ENCODE measurements at places on chromosomes 13 and 19.

DNA sequence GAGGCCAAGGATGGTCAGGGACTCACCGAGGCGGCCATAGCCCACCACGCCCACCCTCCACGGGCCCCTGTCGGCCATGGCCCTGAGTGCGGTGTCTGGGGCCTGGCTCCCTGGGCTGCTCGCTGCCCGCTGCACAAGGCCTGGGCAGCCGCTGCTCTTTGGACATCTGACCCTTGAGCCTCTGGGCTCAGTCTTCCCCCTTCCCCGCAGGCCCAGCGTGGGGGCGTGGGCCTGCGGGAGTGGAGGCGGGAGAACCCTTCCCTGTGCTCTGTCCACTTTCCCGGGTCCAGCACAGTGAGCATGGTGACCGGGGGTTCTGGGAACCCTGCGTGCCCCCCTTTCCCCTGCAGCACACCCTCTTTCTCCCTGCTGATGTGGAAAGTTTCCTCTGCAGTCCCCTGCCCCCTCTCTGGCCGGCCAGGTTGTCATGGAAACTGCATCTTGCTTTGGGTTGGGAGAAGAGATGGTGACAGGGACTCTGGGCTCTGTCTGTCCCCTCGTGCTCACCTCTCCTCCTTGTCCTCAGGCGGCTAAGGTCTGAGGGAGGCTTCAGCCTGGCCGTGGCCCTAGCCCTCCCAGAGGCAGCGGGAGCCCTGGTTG lies at the start of gene ASPDH:
Gene ASPDH (minus strand): TSS at position 168 of the 600 bp plus-strand sequence. CDS start 90 bp downstream, at position 78.
- no peak for DNase-seq

- no peak for DNase-seq
Measured at GRCh38 chr19:58218899-58219298, 9.8 kb upstream of the ZNF544 start.

GRCh38 chr13:93687261-93687660 lies 460.7 kb downstream of the GPC6 start:
- DNase-seq: no peak

DNA sequence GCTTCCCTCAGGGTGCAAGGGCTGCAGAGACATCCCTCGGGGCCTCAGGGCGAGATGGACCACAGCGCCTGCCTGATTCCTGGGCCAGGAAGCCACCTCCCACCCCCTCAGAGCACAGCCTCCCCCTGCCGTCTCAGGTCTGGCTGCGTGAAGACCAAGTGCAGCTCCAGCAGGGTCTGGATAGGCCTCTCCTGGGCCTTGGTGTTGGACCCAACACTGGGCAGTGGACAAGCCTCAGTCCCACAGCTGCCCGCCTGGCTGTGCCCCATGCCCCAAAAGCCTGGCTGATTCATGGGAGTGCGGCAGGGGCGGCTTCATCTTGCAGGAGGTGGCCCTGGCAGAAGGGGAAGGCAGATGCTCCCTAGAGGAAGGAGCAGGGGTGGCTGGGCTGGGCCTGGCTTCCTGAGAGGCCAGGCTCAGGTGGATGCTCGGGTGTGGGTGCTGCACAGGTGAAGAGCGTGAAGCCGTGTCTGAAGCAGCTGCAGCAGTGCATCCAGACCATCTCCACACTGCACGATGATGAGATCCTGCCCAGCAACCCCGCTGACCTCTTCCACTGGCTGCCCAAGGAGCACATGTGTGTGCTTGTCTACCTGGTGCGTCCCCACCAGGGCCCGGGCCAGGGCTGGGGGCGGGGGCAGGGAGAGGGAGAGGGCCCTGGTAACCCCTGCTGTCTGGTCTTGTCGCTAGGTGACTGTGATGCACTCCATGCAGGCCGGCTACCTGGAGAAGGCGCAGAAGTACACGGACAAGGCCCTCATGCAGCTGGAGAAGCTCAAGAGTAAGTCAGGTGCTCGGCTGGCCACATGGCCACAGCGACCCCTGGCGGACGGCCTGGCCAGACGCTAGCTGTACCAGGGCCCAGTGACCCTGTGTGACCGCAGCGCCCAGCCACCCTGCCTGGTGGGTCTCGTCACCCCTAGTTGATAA lies 21.7 kb downstream of the MAU2 start:
- DNase-seq: no peak

GRCh38 chr19:13116282-13117175 lies at the start of gene TRMT1:
Gene TRMT1, minus strand, starts transcription at chr19:13116740. Its CDS starts 341 bp downstream, at chr19:13116399.
- peak; percentile 90 for DNase-seq

DNA sequence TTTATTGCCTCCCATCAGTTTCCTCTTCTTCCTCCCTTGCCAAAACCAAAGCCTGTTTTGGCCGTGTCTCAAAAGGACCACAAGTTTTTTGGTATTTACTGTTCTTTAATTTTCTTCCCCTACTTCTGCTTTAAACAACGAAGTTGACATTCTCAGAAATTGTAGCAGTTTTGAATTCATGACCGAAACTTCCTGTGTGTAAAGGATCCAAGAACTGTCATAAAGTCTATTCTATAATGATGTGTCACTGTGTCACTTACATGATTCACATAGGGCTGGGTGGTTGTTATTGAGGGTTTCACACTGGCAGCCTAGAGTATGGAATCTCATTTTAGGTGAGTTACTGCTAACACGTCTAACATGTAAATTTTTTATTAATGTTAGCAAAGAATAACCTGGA lies 741.0 kb upstream of the KLHL1 start:
- DNase-seq: no peak

GRCh38 chr13:104694397-104694796 lies 1628.2 kb upstream of the SLC10A2 start:
- DNase-seq: no peak

DNA sequence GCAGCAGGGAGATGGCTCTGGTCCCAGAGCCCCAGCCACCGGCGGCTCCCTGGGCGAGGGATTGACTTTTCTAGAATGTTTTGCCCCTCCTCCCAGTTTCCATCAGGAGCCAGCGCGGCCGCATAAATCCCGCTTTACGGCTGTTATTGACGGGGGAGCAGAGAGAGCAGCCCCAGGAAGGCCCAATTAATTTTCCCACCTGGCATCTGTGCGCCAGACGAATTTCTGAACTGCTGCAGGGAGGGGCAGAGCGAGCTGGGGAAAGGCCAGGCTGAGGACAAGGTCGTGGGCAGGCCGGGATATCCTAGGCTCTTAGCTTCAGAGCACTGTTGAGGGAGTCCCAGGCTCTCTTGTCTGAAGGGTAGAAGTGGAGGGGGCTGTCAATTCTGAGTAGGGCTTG lies 24.7 kb downstream of the ZNRF4 start:
- DNase-seq: no peak

DNA sequence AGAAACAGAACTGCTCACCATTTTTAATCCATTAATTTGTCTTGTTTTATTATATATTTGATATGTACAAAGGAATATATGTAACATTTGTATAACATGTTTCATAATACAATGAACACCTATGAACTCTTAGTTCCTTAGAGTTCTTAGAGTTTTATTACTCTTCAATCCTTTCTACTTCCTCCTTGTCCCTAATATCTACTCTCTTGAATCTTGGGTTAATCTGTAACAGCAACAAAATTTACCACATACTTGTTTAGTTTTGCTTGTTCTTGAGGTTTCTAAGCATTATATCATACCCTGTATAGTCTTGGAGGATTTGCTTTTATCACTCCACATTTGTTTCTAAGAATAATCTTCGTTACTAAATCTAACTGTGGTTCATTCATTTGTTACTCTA lies 151.4 kb downstream of the PDS5B start:
- no peak for DNase-seq

DNA sequence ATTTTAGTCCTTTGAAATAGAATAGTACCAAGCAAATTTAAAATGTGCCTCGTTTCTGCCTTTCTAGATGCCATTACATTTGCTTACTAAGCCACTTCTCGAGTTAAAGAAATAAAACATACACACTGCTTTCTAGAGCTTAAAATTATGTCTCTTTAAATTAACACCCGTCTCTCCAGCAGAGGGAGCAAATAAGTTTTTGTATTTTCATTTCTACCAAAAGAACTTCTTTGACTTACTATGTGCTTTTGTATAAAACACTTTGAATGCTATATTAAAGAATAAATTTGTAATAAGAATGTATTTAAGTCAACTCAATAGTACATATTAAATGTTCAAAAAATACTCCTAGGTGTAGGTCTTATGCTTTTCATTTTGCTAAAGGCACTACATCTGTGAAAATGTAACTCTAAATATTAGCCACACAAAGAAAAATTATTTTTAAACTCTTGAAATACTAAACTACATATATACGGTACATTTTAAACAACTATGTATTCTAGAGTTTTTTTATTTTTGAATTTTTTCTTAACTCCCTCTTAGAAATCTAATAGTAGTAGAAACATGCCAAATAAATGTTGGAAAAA lies 269.3 kb upstream of the MIR17HG start:
- DNase-seq: no peak

GRCh38 chr19:18657590-18658365 lies 20.9 kb downstream of the KLHL26 start:
- no peak for DNase-seq

DNA sequence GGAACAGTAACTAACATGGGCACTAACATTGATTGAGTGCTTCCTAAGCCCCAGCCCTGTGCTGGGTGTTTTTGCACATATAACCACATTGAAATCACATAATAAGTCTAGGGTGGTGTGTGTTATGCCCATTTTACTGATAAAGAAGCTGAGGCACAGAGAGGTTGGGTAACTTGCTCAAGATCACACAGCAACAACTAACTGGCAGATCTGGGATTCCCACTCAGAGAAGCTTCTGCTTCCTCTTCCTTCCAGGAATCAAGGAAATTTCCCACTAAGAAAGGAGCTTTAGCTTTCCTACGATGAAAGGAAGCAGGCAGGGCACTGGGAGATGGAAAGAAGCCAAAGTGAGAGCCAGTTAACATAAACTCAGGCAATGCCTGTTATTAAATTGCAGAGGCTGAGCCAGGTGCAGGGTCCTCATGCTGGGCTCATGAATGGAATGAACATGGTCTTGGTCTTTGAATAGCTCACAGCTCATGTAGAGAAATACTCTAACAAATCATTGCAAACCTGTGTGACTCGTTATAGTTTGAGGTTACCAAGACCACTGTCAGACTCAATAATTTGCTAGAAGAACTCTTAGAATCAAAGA lies 10.1 kb downstream of the SSC5D start:
- DNase-seq: no peak

GRCh38 chr13:36883824-36884223 lies 36.2 kb downstream of the SMAD9 start:
- no peak for DNase-seq

DNA sequence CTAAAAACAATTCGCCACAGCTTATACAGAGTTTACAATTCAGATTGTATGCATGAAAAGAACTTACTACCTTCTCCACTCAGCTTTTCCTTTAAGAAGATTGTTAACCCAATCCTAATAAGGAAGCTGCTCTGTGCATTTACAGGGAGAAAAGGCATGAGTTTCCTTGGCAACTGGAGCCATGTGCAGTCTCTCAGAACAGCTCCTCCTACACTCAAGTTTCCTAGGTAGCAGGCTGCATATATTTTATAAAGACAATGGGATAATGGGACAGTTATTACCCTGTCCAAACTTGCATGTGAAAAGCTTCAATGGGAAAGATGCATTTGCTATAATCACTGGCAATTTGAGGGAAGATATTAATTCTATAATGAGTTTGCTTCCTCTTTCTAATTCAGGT lies 125.5 kb upstream of the TRPC4 start:
- DNase-seq: no peak

DNA sequence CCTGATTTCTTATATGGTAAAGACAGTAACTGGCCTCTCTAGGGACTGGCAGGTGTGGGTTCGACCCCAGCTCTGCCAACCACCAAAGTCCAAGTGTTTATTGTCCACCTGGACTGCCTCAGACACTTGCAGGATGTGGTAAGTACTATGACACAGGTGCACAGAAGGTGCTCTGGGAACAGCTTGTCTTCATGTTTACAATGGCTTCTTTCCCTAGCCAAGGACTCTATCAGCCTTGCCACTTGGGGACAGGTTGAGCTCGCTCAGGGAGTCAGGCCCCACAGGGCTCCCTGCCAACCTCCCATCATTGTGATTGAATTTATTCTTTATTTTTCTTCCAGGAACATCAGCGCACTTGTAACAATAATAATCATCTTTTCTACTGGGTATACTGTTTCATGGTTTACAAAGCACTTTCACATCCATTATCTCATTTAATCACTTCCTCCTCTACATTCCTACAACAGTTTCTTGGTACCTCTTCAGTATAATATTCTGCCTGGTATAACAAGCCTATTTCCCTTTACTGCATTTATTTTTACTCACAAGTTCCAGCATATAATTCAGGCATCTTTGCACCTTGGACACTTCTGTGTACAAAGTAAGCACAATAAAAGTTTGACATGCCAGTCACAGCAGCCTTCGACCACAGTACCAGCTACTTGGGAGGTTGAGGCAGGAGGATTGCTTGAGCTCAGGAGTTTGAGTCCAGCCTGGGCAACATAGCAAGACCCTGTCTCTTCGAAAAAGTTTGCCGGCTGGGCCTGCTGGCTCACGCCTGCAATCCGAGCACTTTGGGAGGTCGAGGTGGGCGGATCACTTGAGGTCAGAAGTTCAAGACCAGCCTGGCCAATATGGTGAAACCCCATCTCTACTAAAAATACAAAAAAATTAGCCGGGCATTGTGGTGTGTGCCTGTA lies 24.2 kb upstream of the GATAD2A start:
- DNase-seq: no peak

- DNase-seq: peak; percentile 18
Measured at GRCh38 chr19:17184371-17184841, 30.8 kb upstream of the USE1 start.

GRCh38 chr13:48216204-48216711 lies 16.7 kb upstream of the ITM2B start:
- no peak for DNase-seq

DNA sequence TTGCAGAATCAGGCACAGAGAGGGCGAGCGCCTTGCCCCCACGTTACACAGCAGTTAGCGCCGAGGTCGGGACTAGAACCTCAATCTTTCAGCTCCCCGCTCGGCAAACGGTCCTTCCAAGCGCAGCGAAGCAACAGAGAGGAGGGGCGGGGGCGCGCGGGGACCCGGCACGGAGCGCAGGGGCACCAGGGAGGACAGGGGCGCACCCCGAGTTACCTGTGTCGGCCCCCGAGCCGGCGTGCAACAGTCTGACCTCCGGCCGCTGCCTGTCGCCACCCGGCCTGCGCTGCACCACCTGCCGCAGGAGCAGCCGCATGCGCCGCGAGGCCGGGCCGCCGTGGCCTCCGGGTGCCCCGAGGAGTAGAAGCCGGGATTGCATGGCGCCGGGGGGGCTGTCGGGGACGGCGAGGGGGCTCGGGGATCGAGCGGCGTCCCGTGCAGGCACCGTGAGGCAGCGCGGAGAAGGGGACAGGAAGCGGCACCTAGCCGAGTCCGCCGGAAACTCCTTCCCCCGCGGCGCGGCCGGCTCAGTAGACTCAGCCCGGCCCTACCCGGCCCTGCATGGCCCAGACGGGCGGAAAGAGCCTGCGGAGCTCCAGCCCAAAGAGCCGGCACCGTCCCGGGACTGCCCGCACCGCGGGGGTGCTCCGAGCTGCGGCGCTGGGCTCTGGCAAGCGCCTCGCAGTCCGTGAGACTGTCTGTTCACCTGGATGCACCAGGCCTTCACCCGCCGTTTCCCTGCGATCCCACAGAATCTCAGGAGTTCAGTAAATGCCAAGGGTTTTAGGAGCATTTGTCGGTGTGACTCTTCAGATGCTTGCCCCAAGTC lies at the start of gene VWA8:
Gene VWA8 (minus strand): TSS at position 473 of the 829 bp plus-strand sequence. CDS start 94 bp downstream, at position 379.
- peak; percentile 82 for DNase-seq

GRCh38 chr13:114155320-114155719 lies 22.9 kb upstream of the RASA3 start:
- no peak for DNase-seq
